ENCODE measurements at places on chromosomes 3 and 15.

GRCh38 chr3:127844326-127844942, 22.1 kb upstream of the MGLL start:
- no peak for DNase-seq

GRCh38 chr3:52130966-52131622, 23.1 kb downstream of the POC1A start:
- DNase-seq, result no peak

DNA sequence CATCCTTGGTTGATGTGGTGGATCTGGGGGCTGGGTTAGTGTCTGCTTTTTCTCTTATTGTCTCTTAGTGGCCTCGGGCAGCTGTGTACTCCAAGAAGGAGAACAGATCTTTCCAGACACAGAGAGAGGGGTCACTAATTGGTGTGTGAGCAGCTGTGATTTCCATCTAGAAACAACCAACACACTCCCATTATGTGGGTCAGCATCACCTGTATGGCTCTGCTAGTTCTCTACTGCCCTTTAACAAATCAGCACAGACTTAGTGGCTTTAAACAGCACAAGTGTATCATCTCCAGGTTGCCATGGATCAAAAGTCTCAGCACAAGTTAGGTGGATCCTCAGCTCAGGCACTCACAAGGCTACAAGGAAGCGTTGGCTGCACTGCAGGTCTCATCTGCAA, 156.8 kb downstream of the LRTM1 start:
- DNase-seq, result no peak

DNA sequence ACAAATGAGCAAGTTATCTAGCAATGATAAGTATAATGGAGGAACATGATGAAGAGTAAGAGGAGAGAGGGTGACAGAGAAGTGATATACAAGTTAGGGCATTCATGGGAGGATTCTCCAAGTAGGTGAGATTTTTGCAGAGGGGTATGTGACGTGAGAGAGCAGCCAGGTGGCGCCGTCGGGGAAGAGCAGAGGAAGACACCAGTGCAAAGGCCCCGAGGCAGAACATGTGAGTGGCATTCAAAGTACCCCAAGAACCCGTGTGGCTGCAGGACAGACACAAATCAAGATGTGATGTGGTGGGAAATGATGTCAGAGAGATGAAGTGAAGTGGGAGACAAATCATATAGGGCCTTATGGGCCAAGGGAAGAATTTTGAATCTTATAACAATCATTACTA, 81.8 kb upstream of the GRM7 start:
- no peak for DNase-seq

DNA sequence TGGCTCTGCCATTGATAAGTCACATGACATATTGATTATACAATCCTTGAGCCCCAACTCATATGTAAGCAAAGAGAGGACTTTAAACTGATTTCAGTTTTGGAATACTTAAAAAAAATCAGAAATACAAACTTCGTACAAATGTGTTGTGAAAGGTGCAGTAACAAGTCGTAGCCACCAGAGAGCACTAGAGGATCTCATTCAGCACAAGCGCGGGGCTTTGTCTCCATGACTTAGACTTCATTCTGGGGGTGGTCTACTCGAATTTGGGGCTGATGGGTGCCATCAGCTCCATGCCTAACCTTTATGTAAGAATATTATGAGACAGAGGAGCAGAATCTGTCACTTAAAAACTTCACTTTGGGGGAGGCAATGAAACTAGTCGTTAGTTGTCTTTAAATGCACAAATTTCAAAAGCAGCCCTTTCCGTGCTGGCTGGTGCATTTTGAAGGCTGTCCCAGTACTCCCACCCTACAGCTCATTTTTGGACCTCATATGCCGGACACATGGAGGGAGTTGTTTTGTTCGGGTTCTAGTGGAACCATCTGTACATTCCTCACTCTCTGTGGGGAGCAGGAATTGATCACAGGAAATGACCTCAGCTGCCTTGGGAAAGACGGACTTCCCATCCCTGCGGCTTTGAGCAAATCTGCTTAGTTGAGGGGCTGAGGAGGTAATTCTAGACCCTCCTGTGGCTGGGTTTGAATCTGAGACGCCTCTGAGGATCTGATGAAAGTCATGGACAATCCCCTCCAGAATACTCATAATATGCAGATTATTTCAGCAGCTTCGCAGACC, 27.5 kb upstream of the MASP1 start:
- DNase-seq, result peak; percentile 32

- DNase-seq, result no peak
Measured at GRCh38 chr3:161395115-161396012, 24.0 kb upstream of the SPTSSB start.

DNA sequence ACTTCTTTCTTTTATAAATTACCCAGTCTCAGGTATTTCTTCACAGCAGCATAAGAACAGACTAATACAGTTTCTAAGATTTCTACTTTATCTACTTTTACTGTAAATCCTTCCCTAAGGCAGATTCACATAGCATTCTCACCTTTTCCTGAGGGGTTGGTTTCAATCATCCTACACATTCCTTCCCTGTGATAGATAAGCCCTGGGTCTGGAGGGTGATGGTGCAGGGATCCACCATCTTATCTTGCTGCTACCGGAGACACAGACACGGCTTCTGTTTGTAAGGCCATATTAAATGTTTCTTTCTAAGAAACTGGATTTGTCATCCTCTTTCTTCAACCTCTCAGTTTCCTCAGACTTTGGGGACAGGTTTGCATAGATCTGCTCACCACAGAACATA, 6.1 kb downstream of the IQCF5 start:
- no peak for DNase-seq

- no peak for DNase-seq
Measured at GRCh38 chr3:65811892-65812291, 226.8 kb downstream of the MAGI1 start.

GRCh38 chr15:30885814-30886213, 17.9 kb upstream of the FAN1 start:
- no peak for DNase-seq

DNA sequence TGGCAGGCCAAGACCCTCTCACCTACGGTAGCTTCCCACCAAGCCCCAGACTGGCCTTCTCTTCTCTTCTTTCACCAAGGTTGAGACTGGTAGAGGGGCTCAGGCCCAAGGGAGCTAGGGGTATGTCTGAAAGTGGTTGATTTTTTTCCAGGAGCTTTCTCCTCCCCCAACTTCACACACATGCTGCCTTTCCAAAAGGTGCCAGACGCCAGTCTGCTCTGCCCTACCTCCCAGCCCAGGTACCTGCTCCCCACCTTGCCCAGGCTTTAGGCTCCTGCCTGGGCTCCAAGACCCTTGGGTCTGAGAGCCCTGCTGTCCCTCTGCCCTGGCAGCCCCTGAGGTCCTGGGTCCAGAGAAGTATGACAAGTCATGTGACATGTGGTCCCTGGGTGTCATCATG, 28.4 kb downstream of the MAPKAPK3 start:
- no peak for DNase-seq

DNA sequence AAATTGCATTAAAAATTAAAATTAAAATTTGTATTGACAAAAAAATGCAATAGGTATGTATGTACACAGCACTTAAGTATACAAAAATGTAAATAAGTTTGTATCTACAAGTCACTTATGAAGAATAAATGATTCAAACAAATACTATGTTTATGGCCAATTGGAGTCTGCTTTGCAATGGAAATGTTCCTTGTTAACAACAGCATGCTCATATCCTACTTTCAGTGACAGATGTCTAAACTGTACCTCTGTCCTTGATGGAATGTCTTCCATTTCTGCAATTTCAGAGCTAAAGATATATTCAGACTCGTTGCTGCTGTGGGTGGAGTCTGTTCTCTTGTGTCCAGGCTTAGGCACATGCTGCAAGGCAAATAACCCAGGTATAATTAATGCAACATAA, 64.1 kb upstream of the MYO5C start:
- no peak for DNase-seq

GRCh38 chr3:57696801-57697321, 4.0 kb upstream of the DENND6A start:
- no peak for DNase-seq

- DNase-seq, result no peak
Measured at GRCh38 chr15:41756198-41756597, 18.1 kb upstream of the MAPKBP1 start.

GRCh38 chr3:101632586-101632985, 44.3 kb downstream of the ZBTB11 start:
- DNase-seq, result no peak

GRCh38 chr3:150545419-150546225, 674 bp downstream of the SERP1 start:
- no peak for DNase-seq

GRCh38 chr15:52288051-52288942, 7.3 kb downstream of the MYO5C start:
- DNase-seq, result no peak

GRCh38 chr15:27681038-27681437, 418.1 kb downstream of the OCA2 start:
- DNase-seq, result no peak

DNA sequence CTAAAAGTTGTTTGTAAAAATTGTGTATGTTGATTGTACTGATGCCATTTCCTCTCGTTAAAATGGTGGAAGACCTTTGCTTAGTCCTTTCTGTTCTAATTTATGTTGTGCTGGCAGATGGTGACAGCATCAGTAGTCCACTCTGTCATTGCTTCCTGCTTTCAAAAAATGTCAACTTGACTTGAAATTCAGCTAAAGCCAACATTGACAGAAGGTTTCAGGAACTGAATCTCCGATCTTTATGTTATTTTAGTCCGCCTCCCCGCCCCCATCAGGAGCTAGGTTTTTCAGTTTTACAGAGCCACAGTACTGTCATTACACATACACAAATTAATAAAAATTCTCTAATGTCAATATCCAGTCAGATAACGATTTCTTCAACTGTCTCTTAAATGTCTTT, 1.5 kb downstream of the CEP63 start:
- peak; percentile 43 for DNase-seq

- DNase-seq, result peak; percentile 2
Measured at GRCh38 chr3:55369141-55369847, 117.8 kb downstream of the WNT5A start.
